ENCODE measurements at places on chromosomes 1 and 21. TPM values are rescaled to one million over a fixed set of nuclear protein-coding genes. Genes with fewer than 3 reads are reported as not detected.

GRCh38 chr1:152884966-152885624, 7.0 kb downstream of the SMCP start:
- no peak overlapping the region for H3K4me3 ChIP-seq
- DNase-seq = no peak
- peaks cover 7% of the 10 kb centered on the region for H3K4me1 ChIP-seq

The RGS8 gene
- total RNA-seq = not detected

DNA sequence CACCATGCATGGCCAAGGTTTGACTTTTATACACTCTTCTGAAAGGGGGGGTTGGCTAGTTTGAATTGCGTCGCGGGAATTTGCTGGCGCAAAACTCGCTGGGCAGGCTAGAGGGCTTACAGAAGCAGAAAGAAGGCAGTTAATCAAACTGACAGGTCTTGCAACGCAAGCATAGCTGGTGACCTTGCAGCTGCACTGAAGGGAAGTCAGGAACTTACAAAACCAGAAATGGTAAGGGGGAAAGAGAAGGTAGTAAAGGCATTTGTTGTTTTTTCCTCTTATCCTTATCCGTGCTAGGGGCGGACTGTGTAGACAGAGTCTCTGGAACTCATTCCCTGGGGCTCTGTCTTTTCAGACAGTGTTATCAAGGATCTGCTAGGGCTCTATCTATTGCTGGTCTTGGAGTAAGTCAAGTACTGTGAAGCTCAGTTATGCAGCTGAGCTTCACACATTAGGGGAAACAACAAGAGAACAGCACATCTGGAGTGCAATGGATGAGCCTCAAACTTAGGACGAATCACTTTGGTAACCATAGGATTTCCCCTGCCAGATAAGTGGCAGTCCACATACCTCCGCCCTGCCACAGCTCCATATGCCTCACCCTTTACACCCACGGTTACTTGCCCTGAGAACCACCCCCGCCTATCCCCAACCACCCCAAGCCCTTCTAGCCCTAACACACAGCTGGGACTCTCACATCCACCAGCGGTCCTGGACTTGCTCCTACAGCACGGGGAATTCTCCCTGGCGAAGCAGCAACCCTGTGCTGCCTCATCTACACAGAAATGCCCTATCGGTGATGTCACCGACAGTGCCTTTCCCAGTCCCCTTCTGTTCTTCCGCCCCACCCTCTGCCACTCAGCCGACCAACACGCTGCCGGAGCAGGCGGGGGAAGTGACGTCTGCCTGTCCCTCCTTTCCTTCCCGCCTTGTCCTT, 251.4 kb downstream of the FAM72C start:
- H3K27me3 ChIP-seq = no peaks in the 10 kb centered on the region
- H3K4me3 ChIP-seq = no peak overlapping the region
- H3K27ac ChIP-seq = no peak overlapping the region
- H3K36me3 ChIP-seq = no peaks in the 10 kb centered on the region
- no peaks in the 10 kb centered on the region for H3K4me1 ChIP-seq
- no peak for DNase-seq

GRCh38 chr1:233662575-233663304, 48.8 kb downstream of the KCNK1 start:
- H3K27me3 ChIP-seq = no peaks in the 10 kb centered on the region
- no peak overlapping the region for H3K4me3 ChIP-seq
- peaks cover 2% of the 10 kb centered on the region for H3K4me1 ChIP-seq
- no peak overlapping the region for H3K27ac ChIP-seq

GRCh38 chr1:43532716-43533115, 2.0 kb downstream of the PTPRF start:
- H3K27me3 ChIP-seq = no peaks in the 10 kb centered on the region
- no peak for DNase-seq
- H3K4me1 ChIP-seq = no peaks in the 10 kb centered on the region

The CBR1 gene
- total RNA-seq = 45.9 TPM

- H3K27ac ChIP-seq = no peak overlapping the region
- no peaks in the 10 kb centered on the region for H3K27me3 ChIP-seq
- no peaks in the 10 kb centered on the region for H3K36me3 ChIP-seq
These were observed 479.5 kb downstream of the PLPP3 start for GRCh38 chr1:56099766-56100265.

The CRP gene
- 0.32 TPM for total RNA-seq

The NBPF9 gene
- 40.3 TPM for total RNA-seq

DNA sequence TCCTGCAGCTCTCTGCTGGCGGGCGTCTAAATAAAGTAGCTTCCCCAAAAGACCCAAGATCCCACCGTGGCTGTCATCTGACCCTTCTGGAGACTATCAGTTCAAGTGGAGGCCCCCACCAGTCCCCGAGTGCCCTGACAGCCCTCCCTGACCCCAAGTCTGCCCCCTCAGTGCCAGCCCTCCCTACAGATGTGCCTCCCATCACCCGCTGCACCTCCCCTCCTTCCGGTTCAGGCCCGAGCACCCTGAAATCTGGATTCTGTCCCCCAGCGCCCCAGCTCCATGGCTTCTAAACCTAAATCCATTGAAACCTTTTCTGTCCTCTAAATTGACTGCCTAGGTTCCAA, 595 bp downstream of the IL10RB start:
- DNase-seq = peak; percentile 55
- peaks cover 4% of the 10 kb centered on the region for H3K36me3 ChIP-seq
- H3K4me1 ChIP-seq = no peaks in the 10 kb centered on the region
- H3K4me3 ChIP-seq = peak overlapping the region; percentile 57
- no peak overlapping the region for H3K27ac ChIP-seq
- no peaks in the 10 kb centered on the region for H3K27me3 ChIP-seq

DNA sequence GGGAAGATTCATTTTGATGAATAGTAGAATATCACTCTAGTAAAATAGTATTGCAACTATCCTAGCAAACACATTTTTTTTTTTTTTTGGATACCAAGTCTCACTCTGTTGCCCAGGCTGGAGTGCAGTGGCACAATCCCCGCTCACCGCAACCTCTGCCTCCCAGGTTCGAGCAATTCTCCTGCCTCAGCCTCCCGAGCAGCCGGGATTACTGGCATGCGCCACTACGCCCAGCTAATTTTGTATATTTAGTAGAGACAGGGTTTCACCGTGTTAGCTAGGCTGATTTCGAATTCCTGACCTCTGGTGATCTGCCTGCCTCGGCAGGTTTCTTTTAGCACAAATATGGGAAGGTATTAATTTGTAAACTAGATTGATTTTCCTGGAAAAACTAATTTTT, 33.8 kb downstream of the KCTD3 start:
- peaks cover 7% of the 10 kb centered on the region for H3K36me3 ChIP-seq
- no peak overlapping the region for H3K27ac ChIP-seq
- no peak for DNase-seq
- no peaks in the 10 kb centered on the region for H3K4me1 ChIP-seq
